Activated CD4-positive, alpha-beta memory T cell treated with anti-CD3 and anti-CD28 coated beads, Interleukin-2, amount 10 ng/mL, durations not matched to agents 7 days and 5 days (primary cell): ENCODE measurements at places on chromosomes 12 and 14. TPM values are rescaled to one million over a fixed set of nuclear protein-coding genes. Genes with fewer than 3 reads are reported as not detected.

Gene SLC7A8
- 0.93 TPM for total RNA-seq

Gene LEMD3
- 32.0 TPM for total RNA-seq

- H3K36me3 ChIP-seq, result no peaks in the 10 kb centered on the region
- DNase-seq, result no peak
- H3K27me3 ChIP-seq, result peaks cover 11% of the 10 kb centered on the region
- H3K4me1 ChIP-seq, result no peaks in the 10 kb centered on the region
Observed at GRCh38 chr12:52208424-52209165, 16.8 kb upstream of the KRT80 start.

DNA sequence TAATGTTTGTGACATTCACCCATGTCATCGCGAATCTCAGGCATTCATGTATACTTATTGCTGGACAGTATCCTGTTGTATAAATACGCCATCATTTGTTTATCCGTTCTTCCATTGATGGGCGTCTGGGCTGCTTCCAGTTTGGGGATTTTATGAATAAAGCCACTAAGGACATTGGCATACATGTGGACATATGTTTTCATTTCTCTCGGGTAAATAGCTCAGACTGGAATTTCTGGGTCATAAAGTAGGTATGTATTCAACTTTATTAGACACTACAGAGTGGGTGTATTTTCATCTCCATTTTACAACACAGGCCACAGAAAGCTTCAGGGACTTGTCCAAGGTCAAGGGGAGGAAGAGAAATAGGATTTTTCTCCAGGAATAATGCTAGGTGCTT, 48.9 kb downstream of the HRK start:
- no peaks in the 10 kb centered on the region for H3K36me3 ChIP-seq
- no peak for DNase-seq
- H3K27me3 ChIP-seq, result no peaks in the 10 kb centered on the region
- H3K4me3 ChIP-seq, result no peak overlapping the region

- no peak overlapping the region for H3K4me3 ChIP-seq
- no peaks in the 10 kb centered on the region for H3K4me1 ChIP-seq
- H3K36me3 ChIP-seq, result no peaks in the 10 kb centered on the region
- no peak overlapping the region for H3K27ac ChIP-seq
Observed at GRCh38 chr14:54609576-54609975, 42.6 kb downstream of the SAMD4A start.

DNA sequence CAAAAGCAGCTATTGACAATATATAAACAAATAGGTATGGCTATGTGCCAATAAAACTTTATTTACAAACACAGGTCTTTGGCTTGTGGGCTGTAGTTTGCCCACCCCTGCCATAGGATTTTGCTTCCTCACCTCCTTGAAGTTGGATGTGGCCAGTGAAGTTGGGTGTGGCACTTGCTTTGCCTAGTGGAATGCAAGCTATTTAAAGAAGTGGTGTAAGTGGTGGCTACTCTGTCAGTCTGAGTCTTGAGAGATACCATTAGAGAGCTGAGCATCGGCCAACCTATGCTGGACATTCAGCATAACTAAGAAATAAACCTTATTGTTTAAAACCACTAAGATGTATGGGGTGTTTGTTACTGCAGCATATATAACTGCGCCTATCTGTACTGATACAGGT, 321.3 kb downstream of the RGS6 start:
- no peaks in the 10 kb centered on the region for H3K36me3 ChIP-seq
- no peak for DNase-seq
- H3K4me3 ChIP-seq, result no peak overlapping the region
- no peaks in the 10 kb centered on the region for H3K4me1 ChIP-seq
- no peak overlapping the region for H3K27ac ChIP-seq

DNA sequence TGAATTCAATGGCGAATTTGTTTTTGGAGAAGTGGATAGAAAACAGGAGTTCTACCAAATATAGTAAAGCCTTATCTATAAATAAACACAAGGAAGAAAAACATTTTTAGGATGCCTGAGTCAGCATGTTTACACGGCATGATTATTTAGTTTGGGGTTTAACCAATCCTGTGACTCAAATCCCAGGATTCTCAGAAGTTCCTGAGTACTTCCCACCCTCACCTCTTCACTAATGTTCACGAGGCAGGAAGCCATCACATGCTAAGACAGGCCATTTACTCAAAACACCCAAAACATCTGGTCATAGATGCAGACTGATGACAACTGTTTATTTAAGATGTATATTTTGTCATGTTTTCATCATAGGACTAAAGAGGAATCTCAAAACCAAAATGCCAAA, 3.4 kb upstream of the GLRX5 start:
- H3K36me3 ChIP-seq, result peaks cover 22% of the 10 kb centered on the region
- peak overlapping the region; percentile 85 for H3K27ac ChIP-seq
- H3K4me1 ChIP-seq, result peaks cover 63% of the 10 kb centered on the region
- H3K4me3 ChIP-seq, result no peak overlapping the region
